CD4-positive, alpha-beta T cell treated with Interleukin-21 for 1 hour (primary cell): ENCODE measurements at places on chromosomes 4 and X.

- no peak for DNase-seq
Measured at GRCh38 chrX:118878977-118879376, 55.4 kb downstream of the ZCCHC12 start.

DNA sequence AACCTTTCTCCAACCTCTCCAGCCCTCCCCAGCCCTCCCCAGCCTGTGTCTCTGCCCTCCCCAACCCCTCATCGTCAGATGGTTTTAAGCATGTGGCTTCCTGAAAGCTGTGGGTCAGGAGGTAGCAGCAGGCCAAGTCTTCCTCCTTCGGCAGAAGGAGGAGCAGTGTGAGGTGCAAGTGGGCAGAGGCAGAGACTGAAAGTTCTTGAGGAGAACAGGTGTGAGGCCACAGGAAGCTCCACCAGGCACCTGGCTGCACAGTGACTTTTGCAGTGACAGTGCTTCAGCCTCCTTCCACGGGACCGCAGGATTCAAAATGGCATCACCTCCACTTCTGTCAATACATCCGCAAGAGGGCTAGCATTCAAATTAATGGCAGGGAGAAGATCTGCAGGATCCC, 203.9 kb upstream of the LEF1 start:
- DNase-seq = peak; percentile 40

GRCh38 chr4:3436798-3437581, 4.8 kb upstream of the HGFAC start:
- DNase-seq = no peak

DNA sequence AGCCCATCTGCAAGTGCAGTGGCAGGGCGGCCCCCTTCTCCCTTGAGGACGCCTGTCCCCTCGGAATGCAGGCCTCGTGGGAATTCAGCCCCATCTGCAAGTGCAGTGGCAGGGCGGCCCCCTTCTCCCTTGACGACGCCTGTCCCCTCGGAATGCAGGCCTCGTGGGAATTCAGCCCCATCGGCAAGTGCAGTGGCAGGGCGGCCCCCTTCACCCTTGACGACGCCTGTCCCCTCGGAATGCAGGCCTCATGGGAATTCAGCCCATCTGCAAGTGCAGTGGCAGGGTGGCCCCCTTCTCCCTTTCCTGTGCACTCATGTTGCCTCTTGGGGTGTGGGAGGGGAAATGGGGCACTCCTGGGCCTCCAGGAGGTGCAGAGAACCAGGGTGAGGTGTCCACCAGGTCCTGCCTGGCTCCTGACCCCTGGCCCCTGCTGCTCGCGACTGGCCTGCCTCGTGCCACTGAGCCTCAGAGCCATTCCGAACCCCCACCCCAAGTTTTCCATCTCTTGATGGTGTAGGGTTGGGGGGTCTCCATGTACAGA, 6.8 kb upstream of the SLC26A1 start:
- DNase-seq = no peak

GRCh38 chrX:149938881-149939654, 777 bp upstream of the EOLA2 start:
- DNase-seq = peak; percentile 91

DNA sequence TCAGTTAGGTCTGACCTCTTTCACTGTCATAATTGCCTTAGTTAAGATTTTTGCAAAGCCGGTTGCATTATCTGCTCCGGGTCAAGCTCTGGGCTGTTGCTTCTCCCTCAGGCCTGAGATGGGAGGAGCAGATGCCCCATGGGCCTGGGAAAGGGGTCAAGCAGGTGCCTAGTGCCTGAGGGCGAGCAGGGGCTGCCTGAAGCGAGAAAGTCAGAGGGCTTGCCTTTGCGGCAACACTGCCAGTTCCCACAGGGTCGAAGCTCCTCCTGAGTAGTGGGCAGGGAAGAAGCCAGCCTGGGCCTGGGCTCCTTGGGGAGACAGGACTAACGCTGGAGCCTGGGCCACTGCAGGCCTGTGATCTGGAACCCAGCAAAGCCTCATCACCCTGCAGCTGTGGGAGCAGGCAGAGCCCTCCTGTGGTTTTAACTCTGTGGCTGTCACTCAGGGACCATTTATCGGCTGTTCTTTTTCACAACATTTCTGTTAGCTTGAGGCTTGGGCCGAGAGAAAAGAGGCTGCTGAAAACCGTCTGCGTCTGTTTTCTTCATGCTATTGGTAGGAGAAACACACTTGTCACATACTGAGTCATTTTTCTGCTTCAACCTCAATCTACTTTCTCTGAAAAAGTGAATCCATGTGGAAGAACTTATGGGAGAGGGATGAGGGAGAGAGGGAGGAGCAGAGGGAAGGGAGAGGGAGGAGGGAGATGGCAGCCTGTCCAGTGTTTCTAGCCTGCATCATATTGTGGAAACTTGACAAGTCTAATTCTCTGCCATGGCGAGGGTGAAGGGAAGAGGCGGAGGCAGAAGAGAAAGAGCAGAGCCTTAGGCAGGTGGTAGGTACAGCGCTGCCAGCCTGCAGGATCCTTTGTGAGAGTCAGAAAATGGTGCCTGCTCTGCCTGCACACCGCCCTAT, 68.4 kb downstream of the RHOH start:
- DNase-seq = peak; percentile 75

DNA sequence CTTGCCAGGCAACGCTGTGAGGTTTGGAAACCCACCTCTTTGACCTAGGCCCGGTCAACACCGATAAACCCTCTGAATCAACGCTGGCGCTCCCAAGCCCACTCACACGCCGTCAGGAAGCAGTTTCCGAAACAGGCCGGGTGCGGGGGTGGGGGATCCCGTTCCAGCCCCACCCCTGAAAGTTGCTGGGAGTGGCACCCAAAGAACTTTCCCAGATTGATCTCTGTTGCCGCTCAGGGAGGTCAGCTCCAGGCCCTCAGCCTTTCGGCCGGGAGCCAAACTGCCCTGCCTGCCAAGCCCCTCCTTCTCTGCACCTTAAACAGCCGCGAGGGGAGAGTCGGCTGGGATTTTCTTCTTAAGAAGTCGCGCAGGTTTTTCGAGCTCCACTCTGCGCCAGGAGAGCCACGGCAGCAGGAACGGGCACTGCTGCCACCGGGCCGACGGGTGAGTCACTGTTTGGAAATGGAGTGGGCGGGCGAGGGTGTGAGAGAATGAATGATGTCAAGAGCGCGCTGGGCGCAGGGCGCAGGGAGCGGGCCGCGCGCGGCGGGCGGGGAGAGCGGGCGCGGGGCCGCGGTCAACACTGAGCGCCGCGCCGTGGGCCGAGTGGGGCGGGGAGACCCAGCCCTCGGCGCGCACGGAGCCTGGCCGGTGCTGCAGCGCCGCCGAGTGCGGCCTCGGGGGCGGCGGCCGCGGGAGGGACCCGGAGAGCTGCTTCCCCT, at the start of gene SGMS2:
TSS of gene SGMS2 (plus strand) at position 583 of the 722 bp plus-strand sequence. CDS start 70,622 bp downstream, outside the sequence.
- DNase-seq = peak; percentile 7

DNA sequence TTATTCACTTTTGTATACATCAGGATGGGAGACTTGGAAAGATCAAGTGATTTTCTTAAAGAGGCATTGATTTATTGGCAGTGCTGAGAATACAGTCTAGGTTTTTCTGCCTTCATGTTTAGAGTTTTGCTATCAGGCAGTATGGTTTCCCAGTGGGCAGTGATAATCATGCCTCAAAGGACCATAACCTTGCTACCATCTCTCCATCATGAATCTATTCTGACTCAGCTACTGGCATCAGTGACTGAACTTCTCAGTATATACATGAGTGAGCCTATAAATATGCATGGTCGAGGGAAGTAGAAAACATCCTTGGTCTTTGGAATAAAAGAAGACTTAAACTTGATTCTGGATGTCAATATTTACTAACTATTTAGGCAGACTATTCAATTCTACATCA, 562.0 kb upstream of the AADAT start:
- no peak for DNase-seq

GRCh38 chrX:132671229-132671641, 182.4 kb upstream of the MBNL3 start:
- no peak for DNase-seq

GRCh38 chr4:81498551-81499099, 26.9 kb upstream of the RASGEF1B start:
- no peak for DNase-seq

DNA sequence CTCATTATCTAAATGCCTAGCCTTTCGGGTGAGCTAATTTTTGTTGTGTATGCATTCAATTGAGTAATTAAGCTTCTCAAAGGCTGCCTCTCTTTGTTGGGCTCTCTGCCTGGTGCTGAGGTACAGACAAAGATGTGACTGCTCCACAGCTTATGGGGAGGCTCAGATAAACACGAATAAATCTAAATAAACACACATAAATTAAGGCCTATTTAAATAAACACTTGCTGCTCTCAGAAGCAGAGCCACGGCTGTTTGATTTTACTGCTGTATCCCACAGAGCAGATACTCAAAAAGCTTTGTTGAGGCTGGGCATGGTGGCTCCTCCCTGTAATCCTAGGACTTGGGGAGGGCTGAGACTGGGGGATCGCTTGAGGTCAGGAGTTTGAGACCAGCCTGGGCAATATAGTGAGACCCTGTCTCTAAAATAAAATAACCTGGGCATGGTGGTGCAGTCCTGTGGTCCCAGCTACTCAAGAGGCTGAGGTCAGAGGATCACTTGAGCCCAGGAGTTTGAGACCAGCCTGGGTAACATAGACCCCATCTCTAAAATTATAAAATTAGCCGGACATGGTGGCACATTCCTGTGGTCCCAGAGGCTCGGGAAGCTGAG, 8.4 kb upstream of the CD99 start:
- DNase-seq = no peak

GRCh38 chrX:75273483-75273882, 402 bp upstream of the UPRT start:
- DNase-seq = no peak

GRCh38 chr4:8149664-8150063, 8.9 kb downstream of the ABLIM2 start:
- DNase-seq = no peak

DNA sequence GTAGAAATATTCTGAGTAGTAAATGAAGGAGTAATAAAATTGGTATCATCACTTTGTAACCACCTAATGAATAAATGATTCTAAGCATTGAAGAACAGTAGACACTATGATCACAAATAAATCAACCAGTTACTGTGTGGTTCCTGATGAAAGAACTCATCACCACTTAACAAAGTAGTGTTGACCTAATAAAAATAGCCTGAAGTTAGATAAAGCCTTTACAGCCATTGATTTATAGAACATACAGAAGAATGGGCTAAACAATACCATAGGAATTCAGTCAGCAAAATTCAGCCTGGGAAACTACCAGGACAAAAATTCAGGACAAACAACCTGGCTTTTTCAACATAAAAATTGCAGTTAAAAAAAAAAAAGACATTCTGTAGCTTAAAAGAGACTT, 9.0 kb downstream of the SLC30A9 start:
- DNase-seq = no peak

GRCh38 chr4:112312610-112313239, 15.6 kb downstream of the ALPK1 start:
- no peak for DNase-seq

- peak; percentile 65 for DNase-seq
Measured at GRCh38 chr4:2798399-2799223, 5.7 kb downstream of the SH3BP2 start.
